ENCODE measurements at places on chromosomes 2 and 18.

- DNase-seq: no peak
Measured at GRCh38 chr2:85265304-85265703, 62.5 kb downstream of the TGOLN2 start.

- DNase-seq: no peak
Measured at GRCh38 chr2:179622635-179623300, 238.6 kb downstream of the ZNF385B start.

DNA sequence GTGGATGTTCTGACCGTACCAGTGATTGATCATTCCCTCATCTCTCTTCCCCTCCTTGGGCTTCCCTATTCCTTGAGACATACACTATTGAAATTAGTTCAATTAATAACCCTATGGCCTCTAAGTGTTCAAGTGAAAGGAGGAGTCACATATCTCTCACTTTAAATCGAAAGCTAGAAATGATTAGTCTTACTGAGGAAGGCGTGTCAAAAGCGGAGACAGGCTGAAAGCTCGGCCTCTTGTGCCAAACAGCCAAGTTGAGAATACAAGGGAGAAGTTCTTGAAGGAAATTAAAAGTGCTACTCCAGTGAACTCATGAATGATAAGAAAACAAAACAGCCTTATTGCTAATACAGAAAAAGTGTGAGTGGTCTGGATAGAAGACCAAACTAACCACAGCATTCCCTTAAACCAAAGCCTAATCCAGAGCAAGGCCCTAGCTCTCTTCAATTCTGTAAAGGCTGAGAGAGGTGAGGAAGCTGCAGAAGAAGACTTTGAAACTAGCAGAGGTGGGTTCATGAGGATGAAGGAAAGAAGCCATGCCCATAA is 144.4 kb upstream of the LYPD6 start:
- DNase-seq: no peak

- no peak for DNase-seq
Measured at GRCh38 chr2:134785659-134786430, 52.6 kb upstream of the ACMSD start.

DNA sequence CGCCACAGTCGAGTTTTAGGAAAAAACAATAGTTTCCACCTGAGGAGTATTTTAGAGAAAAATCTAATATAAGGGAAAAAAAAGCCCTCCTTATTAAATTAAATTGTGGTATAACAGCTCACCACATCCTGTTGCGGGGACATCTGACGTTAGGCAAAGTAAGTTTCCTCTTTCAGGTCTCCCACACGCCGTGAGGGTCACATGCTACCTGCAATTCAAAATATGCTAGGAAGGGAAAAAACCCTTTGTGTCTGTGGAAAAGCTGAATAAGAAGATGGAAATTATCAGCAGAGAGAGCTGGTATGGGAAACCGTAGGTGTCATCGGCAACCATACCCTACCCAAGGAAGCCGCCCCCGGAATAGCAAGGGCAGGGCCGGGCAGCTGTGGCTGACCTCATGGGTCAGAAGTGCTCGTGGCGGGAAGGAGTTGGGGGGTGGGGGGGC is 128.0 kb downstream of the NFATC1 start:
- DNase-seq: peak; percentile 74

- DNase-seq: no peak
Measured at GRCh38 chr2:144198116-144198515, 321.8 kb downstream of the ZEB2 start.

- DNase-seq: no peak
Measured at GRCh38 chr2:39735648-39736047, 43.4 kb downstream of the THUMPD2 start.

GRCh38 chr2:134075204-134075603 is 178.7 kb upstream of the MGAT5 start:
- no peak for DNase-seq

- no peak for DNase-seq
Measured at GRCh38 chr18:49814147-49814499, 790 bp upstream of the ACAA2 start.

DNA sequence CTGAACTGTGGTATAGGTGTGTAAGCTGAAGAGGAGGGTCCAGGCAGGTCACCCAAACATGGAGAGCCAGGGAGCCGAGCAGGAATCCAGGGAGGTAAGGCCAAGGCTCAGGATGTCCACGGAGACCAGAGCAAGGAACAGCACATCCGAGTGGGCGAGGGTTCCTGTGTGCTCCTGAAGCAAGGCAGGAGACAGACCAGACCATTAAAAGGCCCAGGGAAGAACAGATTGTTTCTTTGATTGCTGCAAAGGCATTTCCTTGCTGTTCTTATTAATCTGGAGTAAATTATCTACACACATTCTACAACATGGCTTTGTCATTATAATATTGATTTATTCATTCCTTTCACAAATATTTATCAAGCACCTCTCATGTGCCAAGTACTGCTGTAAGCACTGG is 50.1 kb upstream of the SPTBN1 start:
- no peak for DNase-seq

DNA sequence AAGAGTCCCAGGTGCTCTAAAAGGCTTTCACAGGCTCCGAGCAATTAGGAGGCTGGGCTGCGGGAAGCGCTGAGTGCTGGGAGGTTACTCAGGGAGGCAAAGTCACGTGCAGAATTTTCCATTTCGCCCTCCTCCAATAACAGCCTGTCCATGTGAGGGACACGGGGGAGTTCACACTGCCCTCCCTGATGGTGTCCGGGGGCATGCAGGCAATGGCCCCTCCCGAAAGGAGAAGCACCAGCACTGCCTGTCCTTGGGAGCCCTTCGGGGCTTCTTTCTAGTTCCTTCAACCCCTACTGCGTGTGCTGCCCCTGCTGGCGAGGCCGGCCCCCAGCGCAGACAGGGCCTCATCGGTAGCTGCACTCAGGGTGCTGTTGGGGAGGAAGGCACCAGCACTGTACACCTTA is 63.1 kb upstream of the HPCAL1 start:
- DNase-seq: no peak

DNA sequence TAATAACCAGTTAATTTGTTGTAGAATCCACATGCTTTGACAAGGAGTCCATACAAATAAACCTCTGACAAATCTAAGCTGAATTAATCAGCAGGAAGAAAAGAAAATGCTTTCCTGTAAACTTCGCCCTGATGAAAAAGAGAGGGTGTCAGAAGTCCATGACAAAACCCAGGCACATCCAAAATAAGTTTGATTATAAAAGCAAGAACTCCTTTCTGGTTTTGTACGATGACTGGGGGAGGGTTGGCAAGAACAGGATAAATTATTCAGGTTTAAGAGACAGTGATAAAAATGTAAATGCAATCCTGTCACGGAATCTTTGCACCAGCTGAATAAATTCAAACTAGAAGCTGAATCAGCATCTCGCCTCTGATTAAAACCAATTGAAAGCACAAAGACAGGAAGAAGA is 469.2 kb upstream of the TNP1 start:
- DNase-seq: no peak

DNA sequence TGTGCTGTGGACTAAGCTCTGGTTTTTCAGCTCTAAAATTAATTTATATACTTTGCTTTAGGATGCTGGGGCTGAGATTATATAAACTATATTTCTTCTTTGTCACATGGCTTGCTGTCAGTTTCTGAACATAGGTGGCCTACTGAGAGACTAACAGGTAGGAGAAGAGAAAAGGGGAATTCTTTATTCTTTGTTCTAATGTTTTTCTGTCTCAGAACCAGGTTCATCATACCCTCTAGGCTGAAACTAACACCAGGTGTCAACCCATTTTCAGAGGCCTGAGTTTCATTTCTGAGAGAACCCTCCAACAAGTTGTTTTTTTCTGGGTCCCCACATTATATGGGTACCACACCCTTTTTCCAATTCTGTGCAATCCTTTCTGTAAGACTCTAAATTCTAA is 843.6 kb downstream of the TRIB2 start:
- no peak for DNase-seq

DNA sequence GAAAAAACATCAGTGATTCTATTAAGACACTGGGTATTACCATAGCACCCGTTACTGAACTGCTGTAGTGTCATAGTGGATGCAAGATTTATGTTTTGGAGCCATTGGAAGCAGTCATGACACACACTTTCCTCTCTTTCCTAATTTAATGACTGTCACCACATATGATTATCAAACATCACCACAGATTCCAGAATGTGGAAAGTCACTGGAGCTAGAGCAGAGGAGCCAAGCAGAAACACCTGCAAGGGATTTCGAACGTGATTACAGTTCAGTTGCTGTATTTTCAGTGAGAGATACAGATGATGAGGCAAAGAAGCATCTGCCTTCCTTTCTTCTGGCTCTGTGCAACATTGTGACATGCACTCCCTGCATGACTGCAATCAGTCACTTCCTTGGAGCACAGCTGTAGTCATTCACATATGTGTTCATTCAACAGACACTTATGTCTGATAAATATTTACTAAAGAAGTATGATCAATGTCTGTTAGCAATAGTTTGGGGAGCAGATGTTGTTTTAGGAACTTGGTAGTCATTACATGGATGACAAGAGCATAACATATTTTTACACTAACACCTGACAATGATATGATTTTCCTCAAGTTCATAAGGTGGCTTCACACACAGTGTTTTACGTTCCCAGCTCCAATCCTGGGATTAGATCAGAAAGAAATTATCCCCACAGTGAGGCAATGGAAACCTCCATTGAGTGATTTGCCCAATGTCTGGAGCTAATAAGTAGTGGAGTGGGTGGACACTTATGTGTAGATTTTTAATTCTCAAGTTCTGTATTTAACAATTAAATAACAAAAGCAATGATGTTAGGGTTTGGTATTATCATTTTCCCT is 416.6 kb downstream of the PLCL1 start:
- DNase-seq: no peak

GRCh38 chr18:49893036-49893435 is 79.7 kb upstream of the ACAA2 start:
- no peak for DNase-seq

- DNase-seq: no peak
Measured at GRCh38 chr2:74461187-74462053, 3.2 kb downstream of the WBP1 start.

DNA sequence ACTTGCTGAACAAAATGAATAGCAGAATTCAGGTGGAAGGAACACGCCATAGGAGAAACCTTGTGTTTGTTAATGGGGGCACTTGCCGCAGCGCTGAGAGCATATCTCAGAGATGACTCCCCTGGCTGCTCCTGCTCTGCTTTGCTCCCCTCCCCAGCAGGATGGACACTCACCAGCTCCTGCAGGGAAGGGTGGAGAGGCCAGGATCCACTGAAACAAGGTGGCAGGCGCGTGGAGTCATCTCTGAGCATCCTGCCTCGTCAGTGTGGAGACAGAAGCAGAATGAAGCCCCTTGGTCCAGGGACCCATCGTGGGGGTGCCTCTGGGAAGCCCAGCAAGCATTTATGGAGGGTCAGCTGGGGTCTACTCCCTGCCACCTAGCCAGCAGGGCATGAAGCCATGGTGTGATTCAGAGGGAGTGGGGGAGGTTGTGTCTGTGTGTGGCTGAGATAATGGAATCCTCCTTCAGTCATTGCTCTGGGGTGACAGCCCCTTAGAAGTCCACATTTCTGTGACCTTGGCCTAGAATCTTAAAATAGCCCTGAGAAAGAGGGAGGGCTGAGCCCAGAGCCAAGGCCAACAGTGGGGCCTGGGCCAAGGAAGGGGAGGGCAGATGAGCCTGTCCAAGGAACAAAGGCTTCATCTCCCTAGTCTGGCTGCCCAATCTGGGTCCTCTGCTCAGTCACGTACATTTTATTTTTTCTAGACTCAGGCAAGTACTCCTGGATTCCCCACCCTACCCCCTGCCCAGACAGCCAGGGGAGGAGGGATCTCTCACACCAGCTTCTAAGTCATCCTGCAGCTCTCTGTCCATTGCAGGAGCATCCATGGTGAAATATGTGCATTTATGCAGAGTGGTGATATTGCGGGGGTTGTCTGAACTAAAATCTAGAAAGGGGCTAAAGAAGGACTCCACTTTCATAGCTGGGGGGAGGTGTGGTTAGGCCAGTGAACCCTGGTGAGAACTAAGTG is 215.4 kb downstream of the ZBTB7C start:
- no peak for DNase-seq

DNA sequence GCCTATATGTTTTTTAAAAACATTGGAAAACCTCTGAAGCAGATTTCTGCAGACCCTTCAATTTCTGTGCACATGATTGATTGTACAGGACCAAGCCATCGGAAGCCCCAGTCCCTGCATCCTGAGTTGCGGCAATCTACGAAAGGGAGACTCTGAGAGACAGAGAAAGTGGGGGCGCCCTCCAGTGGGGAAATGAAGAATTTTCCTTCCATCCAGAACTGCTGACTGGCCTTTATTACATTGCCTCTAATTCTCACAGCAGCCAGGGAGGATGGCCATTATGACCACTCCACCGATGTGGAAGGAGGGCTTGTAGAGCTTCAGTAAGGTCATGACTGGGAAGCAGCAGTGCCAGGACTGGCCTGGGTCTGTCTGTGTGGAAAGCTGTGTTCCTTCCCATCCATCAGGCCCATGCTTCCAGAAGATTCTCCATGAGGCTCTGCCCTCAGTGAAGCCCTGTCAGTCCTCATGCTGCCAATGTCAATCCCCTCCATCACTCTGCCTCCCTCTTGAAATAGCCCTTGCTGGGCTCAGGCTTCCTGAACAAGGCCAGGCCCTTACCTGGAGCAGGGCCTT is 20.0 kb upstream of the RESP18 start:
- peak; percentile 21 for DNase-seq

DNA sequence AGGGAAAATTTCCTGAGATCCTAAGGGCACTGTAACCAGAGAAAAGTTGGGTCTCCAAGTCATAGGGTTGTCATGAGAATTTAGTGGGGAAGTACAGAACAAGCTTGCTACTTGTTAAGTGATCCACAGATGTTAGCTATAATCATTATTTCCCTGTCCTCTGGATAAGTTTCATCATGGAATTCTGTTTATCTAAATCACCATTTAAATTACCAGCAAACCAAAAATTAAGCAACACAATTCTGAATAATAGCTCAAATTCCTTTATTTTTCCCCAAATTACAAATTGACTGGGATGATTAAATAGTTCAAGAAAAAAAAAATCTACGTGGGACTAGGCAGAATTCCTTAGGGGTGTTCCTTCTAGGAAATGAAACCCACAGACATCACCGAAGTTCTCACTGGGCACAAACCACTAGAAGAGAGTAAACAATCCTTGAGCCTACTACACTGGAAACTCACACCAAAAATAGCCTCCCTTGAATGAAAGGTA is 159.5 kb downstream of the COL6A3 start:
- DNase-seq: no peak

DNA sequence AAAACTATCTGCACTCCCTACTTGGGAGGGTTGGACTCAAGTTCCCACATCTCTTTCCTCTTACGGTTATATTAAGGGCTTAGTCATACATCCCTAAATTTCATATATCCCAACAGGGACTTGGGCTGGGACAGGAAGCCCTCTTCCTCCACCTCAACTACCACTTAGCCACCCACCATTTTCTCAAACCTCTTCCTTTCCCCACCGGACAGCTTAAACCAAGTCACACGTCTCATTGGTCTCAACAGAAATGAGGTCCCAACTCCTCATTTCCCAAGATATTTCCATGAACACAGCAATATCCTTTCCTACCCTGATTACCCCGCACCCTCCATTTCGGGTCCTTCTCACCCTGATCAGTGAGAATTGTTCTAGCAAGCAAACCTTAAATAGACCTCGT is 736 bp downstream of the ZSCAN30 start:
- DNase-seq: no peak

- DNase-seq: no peak
Measured at GRCh38 chr18:13112982-13113381, 105.6 kb upstream of the LDLRAD4 start.

- DNase-seq: no peak
Measured at GRCh38 chr2:21916934-21917522, 793.3 kb downstream of the TDRD15 start.

Measured in effector memory CD4-positive, alpha-beta T cell (primary cell).